ENCODE measurements at places on chromosomes 12 and 14.
A peak's percentile ranks its signal among the peaks of the same experiment; 100 is the strongest.

DNA sequence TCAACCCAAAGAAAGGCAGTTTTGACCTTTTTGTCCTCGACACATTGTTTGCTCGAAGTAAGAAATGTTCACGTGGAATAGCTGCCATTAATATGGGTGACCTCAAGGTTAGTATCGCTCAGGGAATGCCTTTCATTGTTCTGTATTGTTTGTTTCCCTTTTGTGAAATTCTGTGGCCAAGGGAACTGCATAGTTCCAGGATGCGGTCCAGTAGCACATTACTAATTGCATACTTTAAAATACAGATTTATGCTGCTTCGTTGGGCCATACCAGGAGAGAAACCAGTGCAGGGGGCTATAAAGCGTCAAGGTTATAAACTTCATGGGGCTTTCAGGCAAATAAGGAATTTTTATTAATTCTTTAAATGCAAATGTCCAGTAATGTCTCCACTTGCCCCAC is 73.3 kb upstream of the USP44 start:
- DNase-seq, result peak; percentile 89

GRCh38 chr14:77979171-77979570 is 179.3 kb downstream of the ADCK1 start:
- no peak for DNase-seq

DNA sequence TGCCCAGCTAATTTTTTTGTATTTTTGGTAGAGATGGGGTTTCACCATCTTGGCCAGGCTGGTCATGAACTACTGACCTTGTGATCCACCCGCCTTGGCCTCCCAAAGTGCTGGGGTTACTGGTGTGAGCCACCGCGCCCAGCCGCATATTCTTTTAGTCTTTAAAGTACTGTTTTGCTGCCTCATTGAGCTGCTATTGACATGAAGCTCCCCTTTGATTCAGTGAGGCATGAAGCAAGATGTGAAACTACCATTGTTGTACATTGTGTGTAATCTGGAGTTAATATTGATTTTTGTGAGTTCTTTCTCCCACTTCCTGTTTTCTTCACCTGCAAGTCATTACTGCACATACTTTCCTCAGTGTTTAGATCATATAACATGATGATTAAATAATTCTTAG is 80.8 kb downstream of the MNAT1 start:
- DNase-seq, result no peak

- no peak for DNase-seq
These were observed 321.9 kb downstream of the SYT1 start for GRCh38 chr12:79186506-79186905.

GRCh38 chr12:28258998-28259397 is 68.7 kb downstream of the CCDC91 start:
- no peak for DNase-seq

- DNase-seq, result no peak
These were observed 744 bp downstream of the STYX start for GRCh38 chr14:52730709-52731111.

DNA sequence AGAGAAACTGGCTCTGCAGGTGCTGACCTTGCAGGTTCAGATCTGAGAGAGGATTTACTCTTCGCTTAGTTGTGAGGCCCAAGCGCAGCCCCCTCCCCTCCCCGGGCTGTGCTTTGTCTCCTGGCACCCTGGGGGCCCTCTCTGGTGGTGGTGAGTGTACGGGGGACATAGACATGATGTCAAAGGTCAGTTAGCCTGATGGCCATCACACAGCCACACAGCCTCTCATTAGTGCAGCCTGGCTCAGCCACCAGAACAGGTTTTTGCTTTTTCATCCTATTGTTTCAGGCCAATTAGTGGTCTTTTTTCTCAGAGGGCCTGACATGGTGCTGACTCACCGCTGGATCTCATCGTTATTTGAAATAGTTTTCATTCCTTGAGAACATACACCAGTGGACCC is 437.9 kb downstream of the AACS start:
- no peak for DNase-seq

GRCh38 chr14:89226801-89227495 is 190.1 kb downstream of the FOXN3 start:
- no peak for DNase-seq

DNA sequence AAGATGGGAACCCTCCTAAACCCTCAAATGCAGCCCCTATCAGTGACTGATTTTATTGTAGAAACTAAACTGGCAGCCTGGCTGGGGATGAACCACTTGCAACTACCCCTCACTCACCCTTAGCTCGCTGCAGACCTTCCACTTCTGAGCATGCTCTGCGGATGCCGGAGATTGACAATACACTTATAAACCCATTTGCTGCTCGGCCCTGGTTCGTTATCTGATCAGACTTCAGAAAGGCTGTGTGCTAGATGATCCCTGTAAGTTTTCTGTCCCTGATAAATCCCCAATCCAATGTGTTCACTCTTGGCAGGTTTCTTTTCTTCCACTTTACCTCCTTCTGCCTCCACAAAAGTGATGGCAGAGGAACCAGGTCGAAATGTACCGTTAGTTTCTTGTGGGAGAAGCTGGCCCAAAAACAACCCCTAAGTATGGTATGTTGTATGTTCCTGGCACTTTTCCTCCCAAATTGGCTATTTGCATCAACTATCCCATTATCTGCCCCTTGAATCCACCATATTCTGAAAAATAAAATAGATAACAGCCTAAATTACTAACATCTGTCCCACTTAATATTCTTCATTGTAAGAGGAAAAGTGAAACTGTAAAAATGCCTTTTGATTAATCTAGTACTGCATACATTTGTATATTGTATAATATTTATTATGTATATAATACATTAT is 18.8 kb downstream of the RPH3A start:
- no peak for DNase-seq

DNA sequence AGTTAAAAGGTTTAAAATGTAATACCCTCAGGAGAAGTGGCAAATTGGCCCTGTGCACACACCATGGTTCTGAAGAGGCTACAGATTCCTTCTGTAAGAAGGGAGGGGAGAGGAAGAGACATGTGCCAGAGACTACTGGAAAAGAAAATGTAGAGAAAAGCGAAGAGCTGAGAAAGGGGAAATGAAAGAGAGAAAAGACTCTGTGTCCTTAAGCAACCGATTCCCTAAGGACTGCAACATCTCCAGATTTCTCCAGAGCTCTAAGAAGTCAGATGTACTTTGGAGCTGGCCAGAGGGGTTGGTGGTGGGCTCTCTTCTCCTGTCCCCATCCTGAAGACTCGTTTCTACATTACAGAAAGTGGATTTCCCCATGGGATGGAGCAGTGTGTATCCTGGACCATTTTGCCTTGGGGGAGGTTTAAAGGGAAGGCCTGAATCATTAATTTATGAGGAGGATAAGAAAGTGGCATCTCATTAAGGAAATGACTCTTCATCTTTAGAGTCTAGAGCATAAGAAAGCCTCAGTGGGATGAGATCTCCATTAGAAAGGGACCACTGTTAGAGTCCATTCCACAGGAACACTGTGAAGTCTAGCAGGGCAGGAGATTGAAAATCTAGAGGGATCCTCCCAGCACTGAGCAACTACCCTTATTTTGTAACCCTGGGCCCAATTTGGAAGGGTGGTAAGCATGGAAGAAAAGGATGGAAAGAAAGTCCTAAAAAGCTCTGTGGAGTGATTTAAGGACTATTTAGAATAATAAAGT is 45.5 kb upstream of the FUT8 start:
- no peak for DNase-seq

DNA sequence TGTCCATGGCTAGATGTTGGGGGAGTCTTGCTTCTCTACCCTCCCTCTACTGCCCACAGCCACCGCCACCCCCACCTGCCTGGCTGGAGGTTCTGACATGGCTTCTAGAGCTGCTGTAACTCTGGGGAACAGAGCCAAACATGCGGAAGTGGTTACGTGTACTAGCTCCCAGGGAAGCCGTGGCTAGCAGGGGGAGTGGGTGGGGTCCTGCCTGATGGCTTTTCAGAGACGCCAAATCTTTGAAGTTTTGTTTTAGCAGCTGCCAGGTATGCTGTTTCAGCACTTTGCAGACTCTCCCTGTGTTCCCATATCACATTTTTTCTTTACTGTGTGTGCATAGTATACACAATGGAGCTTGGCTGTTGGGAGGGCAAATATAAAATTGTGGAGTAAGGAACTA is 150.3 kb downstream of the TGFB3 start:
- no peak for DNase-seq

- DNase-seq, result no peak
These were observed 376.0 kb upstream of the LRFN5 start for GRCh38 chr14:41230683-41231082.

- DNase-seq, result no peak
These were observed 22.4 kb downstream of the DDX47 start for GRCh38 chr12:12835378-12836146.

- DNase-seq, result no peak
These were observed 76.4 kb upstream of the FOXN3 start for GRCh38 chr14:89493406-89493805.

DNA sequence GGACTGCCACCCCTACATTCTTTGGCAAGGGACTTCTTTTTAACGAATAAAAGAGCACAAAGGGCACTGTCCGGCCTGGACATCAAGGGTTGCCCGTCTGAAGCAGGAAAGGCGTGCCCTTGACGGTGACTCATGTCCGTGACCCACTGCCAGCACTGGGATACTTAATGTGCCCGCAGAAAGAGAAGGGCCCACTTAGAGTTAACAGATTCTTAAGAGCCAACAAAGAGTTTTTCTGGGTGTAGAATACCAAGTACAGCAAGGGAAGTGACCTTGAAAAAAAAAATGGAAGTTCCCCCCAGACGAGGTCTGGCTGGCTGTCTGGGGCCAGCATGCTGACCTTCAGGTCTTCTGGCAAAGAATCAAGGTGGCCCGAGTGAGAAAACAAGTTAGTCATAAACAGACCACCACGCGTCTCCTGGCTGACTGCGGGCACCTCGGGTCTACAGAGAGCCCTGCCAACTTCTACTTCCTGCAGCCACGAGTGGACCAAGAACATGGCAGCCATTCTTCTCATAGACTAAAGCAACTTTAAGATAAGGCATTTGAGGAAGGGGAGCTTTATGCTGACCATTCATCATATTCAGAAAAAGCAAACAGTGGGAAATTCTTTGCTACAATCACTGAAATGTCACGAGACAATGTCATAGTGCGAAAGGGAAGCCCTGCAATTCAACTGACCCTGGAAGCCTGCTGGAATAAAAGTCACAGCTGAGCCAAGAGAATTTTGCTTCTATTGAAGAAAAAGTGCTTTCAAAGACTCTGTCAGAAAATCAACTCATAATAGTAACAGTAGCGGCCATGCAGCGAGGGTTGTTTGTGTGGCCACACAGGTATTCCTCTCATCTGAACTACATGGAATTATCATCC is 10.5 kb upstream of the SELPLG start:
- no peak for DNase-seq

DNA sequence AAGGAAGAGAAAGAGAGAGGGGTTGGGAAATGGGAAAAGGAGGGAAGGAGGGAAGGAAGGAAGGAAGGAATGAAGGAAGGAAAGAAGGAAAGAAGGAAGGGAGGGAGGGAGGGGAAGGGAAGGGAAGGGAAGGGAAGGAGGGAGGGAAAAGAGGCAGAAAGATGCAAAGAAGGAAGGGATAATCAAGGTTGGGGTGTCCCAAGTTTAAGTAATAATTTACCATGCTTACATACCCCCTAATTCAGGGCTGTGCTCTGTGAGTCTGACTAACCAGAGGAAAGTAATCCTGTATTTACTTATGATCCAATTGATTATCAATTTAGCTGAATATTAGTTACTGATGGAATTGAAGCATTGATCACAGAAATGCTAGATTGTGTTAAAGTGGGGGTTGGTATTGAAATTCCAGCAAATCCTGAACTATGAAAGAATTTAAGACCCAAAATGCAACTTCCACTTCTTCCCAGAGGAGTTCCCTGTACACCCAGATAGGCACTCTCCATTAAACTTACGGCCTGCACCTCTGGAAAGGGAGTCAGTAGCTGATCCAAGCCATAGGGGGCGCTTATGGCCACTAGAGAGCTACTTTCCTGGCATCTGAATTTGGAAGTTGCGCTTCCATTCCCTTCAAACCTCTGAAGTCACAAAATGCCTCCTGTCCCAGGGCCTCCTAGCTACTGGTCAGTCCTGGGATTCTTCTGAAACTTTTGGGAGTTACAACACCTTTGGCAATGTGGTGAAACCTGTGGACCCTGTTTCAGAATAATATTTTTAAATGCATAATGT is 162.7 kb upstream of the PWP1 start:
- DNase-seq, result no peak

DNA sequence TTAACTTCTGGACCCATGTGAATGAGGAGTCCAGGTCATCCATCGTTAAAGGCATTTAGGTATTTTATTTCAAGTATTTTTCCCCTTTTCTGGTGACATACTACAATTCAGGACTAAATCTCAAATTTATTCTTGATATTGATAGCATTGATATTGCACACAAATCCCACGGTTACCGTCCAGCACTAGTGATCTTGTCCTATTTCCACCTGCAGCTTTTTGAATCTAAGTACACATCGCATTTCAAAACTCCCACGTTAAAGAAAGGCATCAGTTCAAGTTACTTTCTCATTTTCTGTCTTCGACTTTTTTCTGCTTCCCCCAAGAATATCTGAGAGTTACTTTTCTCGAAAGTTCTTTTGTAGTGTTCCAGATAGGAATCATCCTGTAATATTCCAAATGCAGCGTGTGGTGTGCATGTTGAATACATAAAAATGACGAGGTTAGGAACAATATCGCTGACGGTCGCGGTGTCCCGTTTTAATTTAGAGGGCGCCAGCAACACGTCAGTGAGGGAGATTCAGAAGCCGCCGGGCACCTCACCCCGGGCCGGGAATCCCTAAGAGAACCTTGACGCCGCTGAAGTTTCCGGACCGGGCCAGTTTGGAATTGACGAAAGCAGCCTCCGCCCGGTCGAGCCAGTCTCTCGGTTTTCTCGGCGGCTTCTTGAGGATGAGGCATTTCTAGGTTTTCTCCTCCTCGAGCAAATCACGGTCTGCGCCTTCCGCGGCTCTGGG is 569 bp upstream of the RGS6 start:
- DNase-seq, result peak; percentile 13

DNA sequence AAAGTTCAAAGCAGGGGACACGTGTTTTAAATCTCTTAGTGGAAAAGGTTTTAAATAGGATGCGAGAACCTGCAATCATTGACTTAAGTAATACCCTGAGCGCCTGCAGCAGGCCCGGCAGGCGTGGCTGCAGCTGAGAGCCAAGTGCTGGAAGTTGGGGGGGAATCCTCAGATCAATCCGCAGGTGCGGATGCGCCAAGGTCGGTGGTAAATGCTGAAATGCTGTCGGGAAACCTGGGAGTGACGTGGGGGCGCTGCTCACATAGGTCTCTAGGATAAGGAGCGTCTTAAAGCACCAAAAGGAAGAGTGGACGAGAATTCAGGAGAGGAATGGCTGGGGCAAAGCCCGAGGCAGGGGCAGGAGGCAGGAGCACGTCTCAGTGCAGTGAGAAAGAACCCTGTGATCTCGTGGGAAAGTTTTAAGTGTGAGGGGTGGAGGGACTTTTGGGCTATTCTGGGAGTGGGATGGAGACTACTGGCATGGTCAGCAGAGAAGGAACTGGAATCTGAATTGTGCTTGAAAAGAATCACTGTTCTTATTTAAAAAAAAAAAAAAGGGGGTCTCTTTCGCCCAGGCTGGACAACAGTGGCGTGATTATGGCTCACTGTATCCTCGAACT is 883 bp upstream of the CDCA4 start:
- DNase-seq, result peak; percentile 78

- no peak for DNase-seq
These were observed 25.4 kb upstream of the SMAGP start for GRCh38 chr12:51295651-51296050.
